ENCODE measurements at places on chromosomes 11 and 22.
A peak's percentile ranks its signal among the peaks of the same experiment; 100 is the strongest.

DNA sequence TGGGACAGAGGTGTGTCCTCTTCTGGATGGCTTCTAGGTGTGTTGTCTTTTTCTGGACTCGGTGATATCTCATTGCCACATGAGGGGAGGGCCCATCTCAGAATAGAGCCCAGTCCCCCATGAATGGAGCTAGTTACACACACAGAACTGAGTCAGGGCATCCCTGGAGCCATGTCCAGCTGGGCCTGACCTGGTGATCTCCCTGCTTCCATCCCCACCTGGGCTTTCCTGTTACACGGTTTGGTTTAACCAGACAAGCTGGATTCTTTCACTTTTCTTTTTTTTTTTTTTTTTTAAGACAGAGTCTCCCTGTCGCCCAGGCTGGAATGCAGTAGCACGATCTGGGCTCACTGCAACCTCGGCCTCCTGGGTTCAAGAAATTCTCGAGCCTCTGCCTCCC is 6.1 kb upstream of the A4GALT start:
- no peak for DNase-seq

DNA sequence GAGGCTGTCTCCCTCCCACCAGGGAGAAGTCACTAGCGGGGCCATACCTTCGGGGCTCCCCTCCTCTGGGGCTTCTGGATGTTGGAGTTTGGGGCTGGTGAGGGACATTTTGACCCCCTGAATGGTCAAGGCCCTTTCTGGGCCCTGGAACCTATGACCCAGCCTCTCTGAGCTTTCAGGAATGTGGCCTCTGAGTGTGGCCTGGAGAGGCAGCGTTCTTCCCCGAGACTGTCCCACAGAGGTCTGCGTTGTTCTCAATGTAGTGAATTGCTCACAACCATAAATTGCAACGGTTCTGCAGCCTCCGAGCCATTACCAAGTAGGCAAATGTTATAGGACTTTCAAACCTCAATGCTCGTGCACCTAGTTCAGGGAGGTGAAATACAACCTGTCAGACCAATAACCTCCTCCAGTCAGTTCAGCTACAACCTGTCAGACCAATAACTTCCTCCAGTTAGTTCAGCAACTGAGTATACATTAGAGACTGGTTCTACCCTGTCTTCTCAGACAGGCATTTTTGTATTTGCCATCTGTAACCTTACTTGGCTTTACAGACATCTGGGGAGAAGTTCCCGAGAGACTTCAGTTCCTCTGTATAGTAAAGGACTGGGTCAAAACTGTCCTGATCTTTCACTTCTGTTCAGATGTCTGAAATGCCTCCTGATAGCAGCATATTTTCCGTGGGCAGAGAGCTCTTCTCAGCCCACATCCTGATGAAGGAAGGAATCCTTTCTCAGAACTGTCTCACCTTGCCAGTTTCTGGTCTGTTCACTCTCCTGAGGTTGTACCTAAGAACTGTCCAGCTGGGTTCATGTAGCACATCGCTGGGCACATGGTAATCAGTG is 34.2 kb downstream of the MICAL2 start:
- DNase-seq = no peak

- DNase-seq = no peak
These were observed 81.4 kb downstream of the WNT7B start for GRCh38 chr22:45895436-45896152.

DNA sequence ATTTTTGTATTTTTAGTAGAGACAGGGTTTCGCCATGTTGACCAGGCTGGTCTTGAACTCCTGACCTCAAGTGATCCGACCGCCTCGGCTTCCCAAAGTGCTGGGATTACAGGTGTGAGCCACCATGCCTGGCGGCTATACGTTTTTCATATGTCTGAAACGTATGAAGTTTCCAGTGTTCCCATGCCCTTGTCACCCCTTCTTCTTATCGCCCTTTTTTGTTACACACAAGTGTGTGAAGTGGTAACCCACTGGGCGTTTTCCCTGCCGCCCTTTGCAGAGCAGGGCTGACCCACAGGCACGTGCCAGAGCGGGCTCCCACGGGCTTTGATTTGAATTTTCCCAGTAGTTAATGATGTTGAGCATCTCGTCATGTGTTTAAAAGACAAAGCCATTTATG is 17.0 kb downstream of the PIM3 start:
- no peak for DNase-seq

- no peak for DNase-seq
These were observed 81.2 kb downstream of the GUCY1A2 start for GRCh38 chr11:106937111-106937510.

DNA sequence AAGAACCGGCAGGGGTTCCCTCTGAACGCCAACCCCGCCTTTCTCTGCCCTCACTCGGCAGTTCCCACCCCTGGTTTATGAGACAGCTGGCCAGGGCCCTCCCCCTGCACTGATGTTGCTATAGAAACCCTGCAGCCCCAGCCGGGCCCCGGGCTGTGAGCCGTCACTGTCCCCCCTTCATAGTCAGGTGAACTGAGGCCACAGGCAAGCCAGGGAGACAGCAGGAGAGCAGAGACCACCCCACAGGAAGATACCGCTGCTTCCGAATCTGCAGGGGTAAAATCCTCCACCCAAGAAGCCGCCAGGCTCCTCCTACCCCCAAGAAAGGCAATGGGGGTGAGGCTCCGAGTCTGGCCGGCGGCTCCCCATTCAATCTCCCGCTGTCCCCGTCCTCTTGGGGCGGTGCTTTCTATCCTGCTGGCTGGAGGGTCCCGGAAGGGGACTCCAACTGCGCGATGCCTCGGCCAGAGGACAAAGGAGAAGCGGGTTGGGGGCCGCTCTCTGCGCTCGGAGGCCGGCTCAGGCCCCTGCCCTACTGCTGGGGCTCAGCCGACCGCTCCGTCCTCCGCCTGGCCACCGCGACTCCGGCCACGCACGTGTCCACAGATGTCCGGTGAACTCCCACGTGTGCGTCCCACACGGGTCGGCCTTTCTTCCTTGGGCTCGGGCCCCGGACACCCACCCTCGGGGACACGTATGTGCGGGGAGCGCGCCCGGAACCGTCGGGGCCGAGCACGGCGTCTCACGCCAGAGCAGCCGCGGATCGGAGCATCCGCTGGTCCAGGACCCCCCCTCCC is 587 bp downstream of the SLC25A22 start:
- DNase-seq = peak; percentile 67

DNA sequence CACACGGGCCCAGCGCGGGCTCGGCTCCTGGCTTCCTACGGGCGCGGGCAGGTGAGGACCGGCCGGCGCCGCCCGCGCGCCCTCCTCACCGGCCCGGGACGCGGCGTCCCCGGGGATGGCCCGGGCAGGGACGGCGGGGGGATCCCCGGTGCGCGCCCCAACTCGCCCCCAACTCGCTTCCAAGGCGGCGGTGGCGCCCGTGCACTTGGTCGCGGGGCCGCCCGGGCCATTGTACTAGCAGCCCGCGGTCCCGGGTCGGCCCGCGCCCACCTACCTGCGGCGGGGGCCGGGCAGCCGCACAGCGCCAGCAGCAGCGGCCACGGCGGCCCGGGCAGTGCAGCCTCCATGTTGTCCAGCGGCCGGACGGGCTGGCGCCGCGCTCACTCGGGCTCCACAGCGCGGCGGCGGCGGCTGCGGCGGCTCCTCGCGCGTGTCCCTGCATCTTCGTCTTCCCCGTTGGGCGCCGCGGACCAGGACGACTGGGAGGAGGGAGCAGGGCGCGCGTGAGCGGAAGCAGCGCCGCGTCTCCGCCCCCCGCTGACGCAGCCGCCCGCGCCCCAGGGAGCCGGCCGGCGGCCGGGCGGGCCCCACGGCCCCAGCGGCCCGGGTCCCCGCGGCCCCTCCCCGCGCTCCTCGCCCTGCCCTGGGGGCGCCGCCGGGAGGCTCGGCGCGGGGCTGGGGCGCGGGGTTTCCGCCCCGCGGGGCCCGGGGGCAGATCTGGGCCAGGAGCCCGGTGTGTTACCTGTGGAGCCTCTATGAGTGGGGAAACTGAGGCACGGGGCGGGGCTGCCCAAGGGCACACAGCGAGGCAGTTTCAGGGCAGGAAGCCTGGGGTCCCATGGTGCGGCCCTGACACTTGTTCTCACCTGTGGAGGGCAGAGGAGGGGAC is 159.3 kb upstream of the GRK3 start:
- peak; percentile 88 for DNase-seq

DNA sequence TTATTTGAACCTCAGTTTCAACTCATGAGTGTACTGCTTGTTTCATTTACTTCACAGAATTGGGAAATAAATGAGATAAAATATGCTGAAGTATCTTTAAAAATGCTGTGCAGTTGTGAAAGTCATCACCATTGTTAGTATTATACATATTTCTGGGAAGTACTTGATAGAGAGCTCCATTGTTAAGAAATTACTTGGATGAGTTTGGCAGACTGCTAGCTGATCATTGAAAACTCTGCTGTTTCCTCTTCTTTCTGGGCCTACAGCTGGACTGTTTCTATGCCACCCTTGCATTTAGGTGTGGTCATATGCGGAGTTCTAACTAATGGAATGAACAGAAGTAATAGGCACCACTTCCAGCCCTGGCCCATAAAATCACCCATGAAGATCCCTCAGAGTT is 10.0 kb downstream of the SIK2 start:
- peak; percentile 49 for DNase-seq

DNA sequence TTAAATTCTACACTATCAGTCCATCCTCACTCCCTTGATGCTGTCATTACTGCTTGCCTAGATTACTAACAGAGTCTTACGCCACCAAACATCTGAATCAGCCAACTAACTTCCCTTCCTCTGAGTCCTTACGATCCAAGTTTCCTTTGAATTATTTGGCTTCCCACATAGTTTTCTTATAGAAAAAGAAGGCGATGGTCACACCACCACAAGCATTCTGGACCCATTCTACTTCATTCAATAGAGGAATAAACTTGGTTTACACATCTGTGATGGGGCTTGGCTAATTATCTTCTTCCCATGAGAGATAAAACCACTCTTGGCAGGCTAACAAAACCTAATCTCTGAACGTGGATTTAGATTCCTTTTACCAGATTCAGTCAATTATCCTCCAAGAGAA is 35.0 kb downstream of the INTS4 start:
- DNase-seq = peak; percentile 18

- DNase-seq = no peak
These were observed 56.3 kb upstream of the ZBTB44 start for GRCh38 chr11:130370845-130371590.

- no peak for DNase-seq
These were observed 9.2 kb downstream of the MYO18B start for GRCh38 chr22:25751174-25751581.

DNA sequence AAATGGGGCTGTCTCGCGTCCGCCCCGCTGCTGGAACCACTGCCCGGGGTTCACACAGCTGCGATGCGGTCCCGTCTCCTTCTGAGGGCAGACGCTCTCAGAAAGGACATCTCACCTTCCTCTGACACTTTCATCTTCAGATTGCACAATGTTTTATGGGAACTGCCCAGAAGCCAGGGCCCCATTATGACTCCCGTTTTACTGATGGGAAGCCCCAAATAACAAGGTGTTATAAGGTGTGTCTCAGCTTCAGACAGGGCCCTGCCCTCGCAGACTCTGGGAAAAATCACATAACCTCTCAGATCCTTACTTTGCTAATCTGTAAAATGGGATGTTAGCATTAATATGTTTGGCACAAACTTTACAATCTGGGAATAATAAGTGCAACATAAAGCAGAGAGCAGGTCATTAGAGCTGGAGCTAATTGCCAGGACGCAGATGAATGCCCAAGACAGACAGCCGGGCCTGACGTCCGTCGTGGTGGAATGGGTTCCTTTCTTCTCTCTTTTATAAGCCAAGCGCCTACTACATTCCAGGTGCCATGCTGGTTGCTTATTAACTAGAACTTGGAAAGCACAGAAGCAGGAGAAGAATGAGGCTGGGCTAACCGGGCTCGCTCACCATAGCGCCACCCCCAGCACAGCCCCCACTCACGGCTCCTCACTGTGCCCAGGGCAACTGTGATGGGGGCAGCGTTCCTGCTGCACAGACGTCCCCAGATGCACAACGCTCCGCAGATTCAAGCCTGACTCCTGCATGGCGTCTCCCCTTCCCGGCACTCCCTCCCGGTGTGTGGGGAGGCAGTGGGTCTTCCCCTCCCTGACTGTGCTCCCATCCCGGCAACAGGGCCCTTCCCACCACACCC is 43.8 kb downstream of the TRMU start:
- no peak for DNase-seq

- no peak for DNase-seq
These were observed 90.1 kb downstream of the TEAD1 start for GRCh38 chr11:12764187-12764914.

DNA sequence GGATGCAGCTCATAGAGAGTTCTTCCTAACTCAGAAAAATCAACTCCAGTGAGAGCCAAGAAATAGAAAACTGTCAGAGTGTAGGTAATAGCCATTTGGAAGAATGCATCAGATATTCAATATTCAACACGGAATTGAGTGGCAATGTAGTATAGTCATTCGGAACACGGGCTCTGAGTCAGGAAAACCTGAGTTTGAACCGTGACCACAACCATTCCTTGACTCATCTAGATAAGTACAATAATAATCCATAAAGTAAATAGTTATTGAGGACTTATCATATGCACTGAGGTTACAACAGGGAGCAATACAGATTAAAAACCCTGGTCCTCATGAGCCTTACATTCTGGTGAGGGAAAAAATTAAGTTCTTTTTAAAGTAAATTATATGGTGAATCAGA is 62.6 kb upstream of the PHF21A start:
- no peak for DNase-seq

DNA sequence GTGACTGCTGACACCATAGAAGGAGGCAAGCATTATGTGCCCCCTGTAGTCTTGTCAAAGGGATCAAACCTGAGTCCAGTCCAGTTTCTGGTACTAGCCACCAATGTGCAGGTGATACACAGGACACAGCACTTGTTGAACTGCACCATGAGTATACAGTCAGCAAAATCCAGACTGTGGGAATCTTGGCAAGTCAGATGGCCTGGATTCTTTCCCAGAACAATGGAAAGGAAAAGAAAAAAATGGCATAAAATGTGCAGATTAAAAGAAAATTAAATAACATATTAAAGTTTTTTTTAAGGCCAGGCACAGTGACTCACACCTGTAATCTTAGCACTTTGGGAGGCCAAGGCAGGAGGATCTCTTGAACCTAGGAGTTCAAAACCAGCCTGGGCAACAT is 16.8 kb downstream of the CRY2 start:
- DNase-seq = no peak

- peak; percentile 26 for DNase-seq
These were observed 22.9 kb downstream of the FLI1 start for GRCh38 chr11:128716661-128717210.

GRCh38 chr11:133928628-133929059 is 28.1 kb downstream of the IGSF9B start:
- no peak for DNase-seq

Data from suppressor macrophage treated with lipopolysaccharide for 4 hours (primary cell).